ENCODE measurements at places on chromosomes 12 and 14.

DNA sequence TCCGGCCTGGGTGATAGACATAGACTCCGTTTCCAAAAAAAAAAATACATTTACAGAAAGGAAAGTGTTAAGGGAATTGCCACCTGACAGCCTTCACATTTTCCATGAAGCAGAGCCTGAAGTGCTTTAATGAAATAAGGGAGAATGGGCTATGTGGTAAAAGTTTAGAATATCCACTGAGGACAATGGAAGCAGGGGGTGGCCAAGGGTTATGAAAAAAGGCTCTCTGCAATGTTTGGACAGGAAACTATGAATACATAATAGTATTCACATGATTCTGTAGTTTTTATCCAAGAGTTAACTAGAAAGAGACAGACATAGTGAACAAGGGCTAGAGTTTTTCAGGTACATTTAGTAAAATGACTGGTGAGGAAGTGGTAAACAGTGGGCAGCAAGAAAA lies 75.3 kb downstream of the COCH start:
- no peak for DNase-seq

GRCh38 chr12:74334780-74335179 lies 202.9 kb upstream of the ATXN7L3B start:
- DNase-seq, result no peak

GRCh38 chr12:70733385-70733784 lies 96.2 kb upstream of the PTPRB start:
- DNase-seq, result no peak

- no peak for DNase-seq
These were observed 21.1 kb upstream of the GALNT16 start for GRCh38 chr14:69238883-69239282.

- DNase-seq, result no peak
These were observed 34.4 kb upstream of the PMCH start for GRCh38 chr12:102232036-102232435.

- DNase-seq, result no peak
These were observed 18.4 kb downstream of the SLC2A3 start for GRCh38 chr12:7917392-7918267.

DNA sequence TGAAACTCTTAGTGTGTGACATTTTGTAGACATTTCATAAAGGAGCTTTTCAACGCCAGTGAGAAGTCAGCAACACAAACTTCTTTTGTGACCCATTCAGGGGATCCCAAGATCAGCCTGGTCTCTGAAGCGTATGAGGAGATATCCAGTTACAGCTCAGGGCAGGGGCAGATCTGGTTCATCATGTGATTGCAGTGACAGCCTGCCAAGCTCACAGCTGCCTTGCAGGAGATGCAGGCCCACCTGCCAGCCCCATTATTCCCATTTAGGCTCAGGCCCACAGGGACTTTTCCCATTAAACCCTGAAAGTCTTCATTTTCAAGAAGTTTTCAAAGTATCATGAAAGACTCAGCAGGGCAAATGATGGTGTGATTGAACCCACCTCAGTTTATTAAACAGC lies 38.3 kb downstream of the SRGAP1 start:
- DNase-seq, result no peak

- DNase-seq, result no peak
These were observed 6.7 kb upstream of the BATF start for GRCh38 chr14:75515629-75515996.

Measured in cortex of kidney (tissue), 1 donor.